ENCODE measurements at places on chromosomes 4 and X. TPM values are rescaled to one million over a fixed set of nuclear protein-coding genes. Genes with fewer than 3 reads are reported as not detected.

- peaks cover 93% of the 10 kb centered on the region for H3K4me1 ChIP-seq
- DNase-seq = no peak
- H3K27ac ChIP-seq = peak overlapping the region; percentile 78
Observed at GRCh38 chr4:37662251-37662650, 23.9 kb downstream of the RELL1 start.

DNA sequence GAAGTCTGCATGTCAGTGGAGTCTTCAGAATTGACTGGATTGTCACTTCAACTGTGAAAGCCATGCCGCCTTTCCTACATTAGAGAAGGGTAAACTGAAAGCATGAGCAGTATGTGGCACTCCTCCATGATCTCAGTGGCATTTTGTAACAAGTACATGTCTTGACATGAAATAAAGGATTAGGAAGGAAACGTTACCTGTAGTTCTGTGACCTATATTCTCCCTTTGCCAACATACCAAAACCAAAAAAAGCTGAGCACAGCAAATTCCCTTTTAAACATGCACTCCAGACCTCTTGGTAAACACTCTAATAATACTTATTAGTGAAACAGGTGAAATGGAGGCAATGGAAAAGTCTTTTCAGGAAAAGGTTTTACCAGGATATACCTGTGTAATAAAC is 344.2 kb downstream of the GRIA2 start:
- no peak overlapping the region for H3K4me3 ChIP-seq
- no peaks in the 10 kb centered on the region for H3K36me3 ChIP-seq
- no peak for DNase-seq
- H3K27ac ChIP-seq = no peak overlapping the region
- no peaks in the 10 kb centered on the region for H3K4me1 ChIP-seq

GRCh38 chr4:145076469-145076855 is 21.5 kb downstream of the ANAPC10 start:
- H3K27me3 ChIP-seq = no peaks in the 10 kb centered on the region
- no peak overlapping the region for H3K4me3 ChIP-seq
- no peaks in the 10 kb centered on the region for H3K4me1 ChIP-seq
- DNase-seq = no peak

GRCh38 chrX:140766024-140766611 is 56.6 kb downstream of the LINC00632 start:
- H3K27me3 ChIP-seq = peaks cover 2% of the 10 kb centered on the region
- no peak overlapping the region for H3K27ac ChIP-seq
- no peak overlapping the region for H3K4me3 ChIP-seq

DNA sequence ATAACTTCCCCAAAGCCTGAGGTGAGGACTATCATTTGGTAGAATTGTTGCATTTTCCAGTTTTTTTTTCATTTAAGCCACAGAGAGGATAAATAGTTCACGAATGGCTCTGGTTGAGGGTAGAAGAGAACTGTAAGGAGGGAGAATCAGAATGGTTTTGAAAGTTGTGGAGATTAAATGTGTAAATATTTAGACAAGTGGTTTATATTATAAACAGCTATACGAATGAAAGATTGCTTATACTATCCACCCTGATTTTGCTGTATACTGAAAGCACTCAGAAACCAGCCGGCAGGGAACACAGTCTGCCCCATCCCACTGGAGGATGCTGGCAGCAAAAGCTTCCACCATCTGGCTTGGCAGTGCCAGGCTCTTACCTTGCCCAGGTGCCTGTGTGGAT is 341.1 kb downstream of the RAPGEF2 start:
- H3K27ac ChIP-seq = no peak overlapping the region
- H3K27me3 ChIP-seq = no peaks in the 10 kb centered on the region
- no peak overlapping the region for H3K4me3 ChIP-seq
- no peak for DNase-seq
- peaks cover 9% of the 10 kb centered on the region for H3K4me1 ChIP-seq
- no peaks in the 10 kb centered on the region for H3K36me3 ChIP-seq

- no peak overlapping the region for H3K27ac ChIP-seq
- no peak for DNase-seq
- no peak overlapping the region for H3K4me3 ChIP-seq
Observed at GRCh38 chrX:139200793-139201192, 329.7 kb upstream of the F9 start.

- no peak overlapping the region for H3K27ac ChIP-seq
- no peak overlapping the region for H3K4me3 ChIP-seq
- H3K27me3 ChIP-seq = peaks cover 3% of the 10 kb centered on the region
- no peak for DNase-seq
- no peaks in the 10 kb centered on the region for H3K4me1 ChIP-seq
Observed at GRCh38 chr4:56668267-56668666, 12.8 kb downstream of the HOPX start.

Gene HSFX4
- total RNA-seq = not detected

Gene WDR44
- 11.7 TPM for total RNA-seq

Gene GAGE12E
- total RNA-seq = not detected

Gene MTTP
- total RNA-seq = 3.8 TPM
